NCI-H1105 (cell line): ENCODE measurements at places on chromosomes 12 and 14.

DNA sequence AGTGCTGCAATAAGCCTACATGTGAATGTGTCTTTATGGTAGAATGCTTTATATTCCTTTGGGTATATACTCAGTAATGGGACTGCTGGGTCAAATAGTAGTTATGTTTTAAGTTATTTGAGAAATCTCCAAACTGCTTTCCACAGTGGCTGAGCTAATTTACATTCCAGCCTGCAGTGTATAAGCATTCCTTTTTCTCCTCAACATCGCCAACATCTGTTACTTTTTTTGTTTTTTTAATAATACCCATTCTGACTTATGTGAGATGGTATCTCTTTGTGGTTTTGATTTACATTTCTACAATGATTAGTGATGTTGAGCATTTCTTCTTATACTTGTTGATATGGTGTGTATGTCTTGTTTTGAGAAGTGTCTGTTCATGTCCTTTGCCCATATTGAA lies 1186.2 kb downstream of the BCL11B start:
- no peak for DNase-seq

DNA sequence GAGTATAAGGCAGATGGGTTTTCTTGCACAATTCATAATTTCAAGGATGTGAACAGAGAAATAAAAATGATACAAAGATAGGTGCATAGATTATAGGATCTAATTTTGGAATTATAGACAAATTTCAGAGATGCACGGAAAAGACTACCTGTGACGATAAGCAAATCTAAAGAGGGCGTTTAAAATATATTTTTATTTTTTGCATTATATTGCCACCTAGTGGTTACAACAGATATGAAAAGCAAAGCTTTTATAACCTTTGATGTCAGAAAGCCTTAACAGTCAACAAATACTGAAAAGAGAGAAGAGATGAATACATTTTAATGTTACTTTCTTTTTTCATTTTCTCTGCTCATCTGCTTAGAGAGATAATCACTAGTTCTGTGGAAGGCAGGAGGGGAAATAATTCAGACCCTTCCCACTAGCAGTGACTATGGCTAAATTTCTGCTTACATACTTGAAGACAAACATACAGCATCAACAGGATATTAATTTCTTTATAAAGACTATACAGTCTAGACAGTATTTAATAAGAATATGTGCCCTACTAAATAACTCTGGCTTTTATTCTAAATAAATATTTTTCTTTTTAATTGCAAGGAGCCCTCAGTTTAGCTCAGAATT lies 46.3 kb downstream of the NTS start:
- DNase-seq = peak; percentile 40

GRCh38 chr12:56803750-56804149 lies 40.6 kb downstream of the HSD17B6 start:
- DNase-seq = no peak

DNA sequence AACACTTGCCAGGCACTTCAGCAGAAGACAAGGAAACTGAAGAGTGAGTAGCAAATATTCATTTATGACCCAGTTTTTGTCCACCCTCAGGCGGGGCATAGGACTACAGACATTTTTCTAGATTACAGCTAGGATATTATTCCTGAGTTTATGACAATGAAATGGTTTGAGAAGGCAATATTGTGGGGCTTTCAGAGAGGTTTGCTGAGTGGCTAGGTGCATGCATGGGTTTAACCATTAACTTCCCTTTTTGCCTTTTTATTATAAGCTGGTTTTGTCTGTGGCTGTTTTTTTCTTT lies 104.0 kb upstream of the BCAT1 start:
- no peak for DNase-seq
